ENCODE measurements at places on chromosomes 16 and 17.

DNA sequence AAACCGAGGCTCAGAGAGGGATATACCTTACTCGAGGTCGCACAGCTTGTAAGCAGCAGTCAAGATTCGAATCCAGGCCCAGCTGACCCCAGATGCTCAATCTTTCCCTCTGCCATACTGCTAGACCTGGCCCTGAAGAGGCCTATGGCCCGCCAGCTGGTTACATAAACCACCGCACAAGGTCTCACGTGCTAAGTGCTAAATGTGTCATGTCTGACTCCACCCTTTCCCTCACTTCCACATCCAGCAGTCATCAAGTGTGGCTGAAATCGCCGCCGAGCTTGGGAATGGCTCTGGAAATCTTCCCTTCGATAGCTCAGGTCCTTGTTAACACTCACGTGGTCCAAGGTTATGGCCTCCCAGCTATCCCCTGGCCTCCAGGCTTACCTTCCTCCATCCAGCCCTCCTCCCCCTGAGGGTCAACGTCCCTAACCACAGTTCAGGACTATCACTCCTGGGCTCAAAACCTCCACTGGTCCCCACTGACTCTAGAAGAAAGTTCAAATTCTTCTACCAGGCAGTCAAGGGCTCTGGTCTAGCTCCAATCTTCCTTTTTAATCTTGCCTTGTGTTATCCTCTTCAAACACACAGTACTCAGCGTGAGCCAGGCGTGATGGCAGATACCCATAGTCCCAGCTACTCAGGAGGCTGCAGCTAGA, 3.5 kb downstream of the ZBTB4 start:
- DNase-seq, result no peak

GRCh38 chr16:12395268-12395667, 408.4 kb downstream of the CPPED1 start:
- DNase-seq, result no peak

DNA sequence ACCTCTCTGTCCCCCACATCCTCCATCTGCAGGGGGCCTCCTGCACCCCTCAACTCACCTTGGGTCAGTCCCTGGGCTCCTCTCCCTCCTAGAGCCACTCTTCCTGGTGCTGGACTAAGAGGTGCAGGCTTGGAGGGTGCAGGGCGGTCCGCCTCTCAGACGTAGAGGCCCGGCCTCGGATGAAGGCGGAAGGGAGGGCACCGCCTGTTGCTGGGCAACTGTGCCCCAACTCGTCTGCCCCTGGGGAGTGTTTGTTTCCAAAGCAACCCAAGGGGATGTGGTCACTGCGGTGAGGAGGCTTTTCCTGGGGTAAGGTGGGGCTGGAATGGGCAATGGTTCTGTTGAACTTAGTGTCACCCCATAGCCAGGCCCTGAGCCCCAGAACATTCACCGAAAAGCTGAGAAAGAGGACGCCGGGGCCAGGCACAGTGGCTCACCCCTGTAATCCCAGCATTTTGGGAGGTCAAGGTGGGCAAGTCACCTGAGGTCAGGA, at the start of gene C16orf54:
Gene C16orf54 (minus strand): TSS at position 138 of the 493 bp plus-strand sequence. CDS start 1,039 bp downstream, outside the sequence.
- no peak for DNase-seq

- peak; percentile 15 for DNase-seq
These were observed 1.3 kb downstream of the HBQ1 start for GRCh38 chr16:181565-182021.

DNA sequence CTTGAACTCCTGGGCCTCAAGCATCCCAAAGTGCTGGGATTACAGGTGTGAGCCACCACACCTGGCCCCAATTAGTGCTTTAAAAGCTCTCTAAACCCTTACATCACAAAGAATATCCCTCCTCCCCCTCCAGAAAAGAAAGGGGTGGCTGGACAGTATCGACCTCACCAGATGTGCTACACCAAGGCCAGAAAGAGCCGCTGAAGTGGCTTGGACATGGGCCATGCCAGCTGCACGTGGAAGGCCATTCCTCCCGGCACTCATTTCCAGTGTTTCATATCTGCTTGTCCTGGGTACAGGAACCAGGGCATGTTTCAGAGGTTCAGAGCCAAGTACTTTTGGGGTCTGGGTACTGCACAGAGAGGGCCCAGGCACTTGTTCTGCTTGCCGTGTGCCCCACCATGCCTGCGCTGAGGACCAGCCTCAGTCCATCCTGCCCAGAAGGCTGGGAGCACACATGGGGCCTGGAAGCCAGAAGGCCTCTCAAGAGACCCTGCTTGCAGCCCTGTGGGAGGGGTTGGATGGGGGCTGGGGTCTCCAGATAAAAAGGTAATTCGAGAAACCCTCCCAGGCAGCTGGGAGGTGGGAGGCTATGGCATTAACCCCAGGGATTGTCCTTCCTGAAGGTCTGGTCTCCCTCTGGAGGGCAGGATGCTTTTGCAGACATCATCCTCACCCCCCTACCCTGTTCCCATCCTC, 3.5 kb upstream of the SRRM2 start:
- DNase-seq, result no peak

DNA sequence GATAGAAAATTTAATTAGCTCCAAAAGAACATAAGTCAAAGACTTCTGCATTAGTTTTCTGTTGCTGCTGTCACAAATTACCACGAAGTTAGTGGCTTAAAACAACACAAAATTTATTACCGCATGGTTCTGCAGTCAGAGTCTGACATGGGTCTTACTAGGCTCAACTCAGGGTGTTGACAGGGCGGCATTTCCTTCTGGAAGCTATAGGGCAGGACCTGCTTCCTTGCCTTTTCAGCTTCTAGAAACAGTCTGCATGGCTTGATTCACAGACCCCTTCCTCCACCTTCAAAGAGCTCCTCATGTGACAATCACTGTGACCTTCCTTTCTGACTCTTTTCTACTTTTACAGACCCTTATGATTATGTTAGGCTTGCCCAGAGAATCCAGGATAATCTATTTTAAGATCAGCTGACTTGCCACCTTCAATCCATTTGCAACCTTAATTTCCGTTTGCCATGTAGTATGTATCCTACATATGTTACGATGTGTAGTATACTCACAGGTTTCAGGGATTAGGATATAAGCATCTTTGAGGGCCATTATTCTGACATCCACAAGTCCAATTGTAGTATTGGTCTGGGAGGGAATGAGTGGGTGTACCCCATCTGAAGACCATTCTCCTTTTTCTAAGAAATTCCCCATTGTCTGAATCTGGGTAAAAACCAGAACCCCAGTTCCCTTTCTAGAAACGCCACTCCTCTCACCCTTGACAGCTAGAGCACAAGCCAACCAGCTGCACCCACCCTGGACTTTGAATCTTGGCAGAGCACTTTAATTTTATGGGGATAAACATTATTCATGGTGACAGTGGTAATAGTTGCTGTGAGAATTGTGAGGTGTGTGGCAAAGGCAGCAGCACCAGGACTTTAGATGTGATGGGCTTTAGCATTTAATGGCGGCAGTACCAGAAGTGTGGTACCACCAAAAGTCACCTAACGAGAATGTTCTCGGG, 265.5 kb downstream of the KCNJ2 start:
- DNase-seq, result no peak

GRCh38 chr17:58303971-58304749, 23.4 kb upstream of the MPO start:
- peak; percentile 23 for DNase-seq

- no peak for DNase-seq
These were observed 584.5 kb downstream of the HS3ST4 start for GRCh38 chr16:26276289-26276688.

DNA sequence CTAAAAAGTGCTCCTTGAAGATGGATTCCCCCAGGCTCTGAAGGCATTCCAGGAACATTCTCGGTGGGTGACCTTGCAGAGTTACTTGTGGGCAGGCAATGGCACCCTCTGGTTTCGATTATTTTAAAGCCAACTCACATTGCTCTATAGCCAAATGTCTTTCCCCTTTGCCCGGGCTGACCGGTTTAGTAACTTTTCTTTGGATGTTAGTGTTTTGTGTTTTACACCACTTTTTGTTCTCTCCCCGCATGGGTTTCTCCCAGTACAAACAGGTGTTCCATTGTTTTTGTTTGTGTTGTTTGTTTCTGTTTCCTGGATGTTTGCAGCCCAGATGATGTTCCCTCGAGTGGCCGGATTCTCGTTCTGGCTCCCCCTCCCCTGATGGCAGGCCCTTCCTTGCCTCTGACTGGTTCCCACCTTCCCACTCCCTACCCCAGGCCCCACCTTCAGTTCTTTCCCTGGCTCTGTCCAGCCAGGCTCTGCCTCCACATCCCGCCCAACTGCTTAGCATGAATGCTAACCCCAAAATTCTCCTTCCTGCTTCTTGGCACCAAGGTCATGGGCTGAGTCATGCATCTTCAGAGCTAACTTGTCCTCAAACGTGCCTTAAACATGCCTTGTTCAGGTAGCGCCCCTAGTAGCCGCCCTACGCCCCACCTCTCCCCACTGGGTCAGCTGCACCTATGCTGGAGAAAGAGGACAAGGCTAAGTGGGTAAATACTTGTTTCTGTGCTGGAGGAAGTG, 40.6 kb downstream of the ELAC2 start:
- no peak for DNase-seq

- DNase-seq, result no peak
These were observed 6.1 kb downstream of the DNAI2 start for GRCh38 chr17:74280093-74280513.

GRCh38 chr16:85136702-85137322, 24.5 kb upstream of the CIBAR2 start:
- no peak for DNase-seq

DNA sequence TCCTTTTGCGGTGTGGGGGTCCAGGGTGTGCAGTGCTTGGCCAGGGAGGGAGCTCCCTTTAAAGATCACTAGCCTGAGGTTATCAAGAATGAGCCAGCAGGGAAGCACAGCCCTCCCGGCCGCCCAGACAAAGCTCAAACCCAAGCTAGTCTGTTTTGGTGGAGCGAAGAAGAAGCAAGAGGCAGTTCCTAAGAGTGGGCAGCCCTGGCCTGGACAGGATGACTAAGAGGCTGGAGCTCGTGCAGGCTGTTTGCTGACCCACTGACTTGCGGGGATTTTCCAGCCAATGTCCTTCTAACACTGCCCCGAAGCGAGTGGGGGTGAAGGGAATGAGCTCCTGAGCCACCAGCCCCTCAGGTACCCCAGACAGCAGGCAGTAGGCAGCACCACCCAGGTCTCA, 134.4 kb downstream of the COPRS start:
- no peak for DNase-seq

DNA sequence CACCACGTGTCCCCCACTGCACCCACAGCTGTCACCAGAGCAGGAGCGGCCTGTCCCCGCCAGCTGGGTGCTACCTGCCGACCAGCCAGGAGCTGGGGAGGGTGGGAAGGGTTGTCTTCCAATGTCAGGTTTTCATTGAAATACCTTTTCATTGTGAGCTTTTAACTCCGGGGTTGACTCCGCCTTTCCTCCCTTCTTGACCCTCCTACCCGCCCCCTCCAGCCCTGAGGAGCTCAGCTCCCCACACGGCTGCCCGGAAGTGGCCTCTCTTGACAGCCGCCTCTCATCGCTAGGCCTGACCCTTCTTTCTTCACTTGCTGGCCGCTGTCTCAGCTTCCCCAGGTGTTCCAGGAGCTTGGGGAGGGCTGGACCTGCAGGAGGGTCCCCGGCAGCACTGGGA, 21.2 kb upstream of the GNG13 start:
- DNase-seq, result no peak

GRCh38 chr17:57957120-57957850, 2.1 kb upstream of the CUEDC1 start:
- no peak for DNase-seq

DNA sequence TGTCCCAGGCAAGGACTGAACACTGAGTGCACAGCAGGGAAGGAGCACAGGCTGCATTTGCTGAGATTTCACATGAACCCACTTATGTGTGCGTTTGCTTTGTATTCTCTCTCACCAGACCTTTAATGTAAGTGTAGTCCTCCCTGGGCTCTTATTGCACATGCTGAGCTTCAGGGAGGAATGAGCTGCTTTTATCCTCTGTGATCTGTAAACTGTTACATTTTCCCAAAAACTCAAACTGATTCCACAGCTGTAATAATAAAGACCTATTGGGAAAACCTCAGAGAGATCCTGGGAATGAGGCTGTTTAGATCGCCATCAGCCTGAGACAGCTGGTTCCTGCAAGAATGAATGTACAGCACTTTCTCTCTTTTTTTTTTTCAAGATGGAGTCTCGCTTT, 53.6 kb upstream of the ADORA2B start:
- DNase-seq, result no peak

- no peak for DNase-seq
These were observed 31.0 kb upstream of the SMPD3 start for GRCh38 chr16:68479271-68479670.

GRCh38 chr16:66904428-66904845, 14.2 kb downstream of the CDH16 start:
- DNase-seq, result no peak

- no peak for DNase-seq
These were observed 187.4 kb downstream of the C16orf95 start for GRCh38 chr16:87129771-87130170.

- peak; percentile 47 for DNase-seq
These were observed 23.8 kb downstream of the DEXI start for GRCh38 chr16:10918294-10919002.

DNA sequence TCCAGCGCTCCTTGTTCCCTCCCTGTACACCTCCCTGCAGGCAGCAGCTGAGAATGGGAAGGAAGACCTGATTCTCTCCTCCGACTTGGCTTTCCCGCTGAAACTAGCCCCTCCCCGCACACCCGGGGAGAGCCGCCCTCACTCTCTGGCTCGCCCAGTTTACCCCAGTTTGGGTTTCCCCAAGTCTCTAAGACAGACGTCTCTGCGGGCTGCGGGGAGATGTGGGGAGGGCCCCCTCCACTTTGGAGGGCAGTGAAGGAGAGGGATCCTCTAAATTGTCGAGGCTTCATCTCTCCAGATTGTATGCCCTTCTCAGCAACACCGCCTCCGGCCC, 797 bp downstream of the GRB7 start:
- DNase-seq, result peak; percentile 43

- DNase-seq, result no peak
These were observed 102.0 kb upstream of the ADAMTS18 start for GRCh38 chr16:77536809-77537208.

GRCh38 chr16:794853-795466, 5.6 kb downstream of the GNG13 start:
- no peak for DNase-seq

- DNase-seq, result no peak
These were observed 1.6 kb upstream of the HOXB7 start for GRCh38 chr17:48612456-48612853.

GRCh38 chr17:80070375-80071115, 30.8 kb upstream of the GAA start:
- DNase-seq, result no peak

- DNase-seq, result no peak
These were observed 181.4 kb downstream of the SPECC1 start for GRCh38 chr17:20190605-20191004.

- DNase-seq, result no peak
These were observed 165.6 kb downstream of the SPECC1 start for GRCh38 chr17:20174588-20175265.

GRCh38 chr17:81890447-81891302, 711 bp downstream of the ALYREF start:
- no peak for DNase-seq

- DNase-seq, result no peak
These were observed 9.3 kb upstream of the USP7 start for GRCh38 chr16:8972843-8973586.

All from NCI-H748 treated with DMSO at 0.1 percent for 48 hours (cell line).